SK-N-SH treated with all-trans-retinoic acid at 6 μM for 48 hours (cell line): ENCODE measurements at places on chromosomes 6 and 20.

GRCh38 chr6:67112120-67112519 lies 1405.1 kb upstream of the EYS start:
- no peak for ATAC-seq

- no peak for ATAC-seq
Measured at GRCh38 chr6:51273228-51273961, 454.7 kb downstream of the TFAP2B start.

GRCh38 chr6:139905404-139906052 lies 531.1 kb upstream of the CITED2 start:
- ATAC-seq, result peak; percentile 44; the same call in 1 of the 3 replicates

DNA sequence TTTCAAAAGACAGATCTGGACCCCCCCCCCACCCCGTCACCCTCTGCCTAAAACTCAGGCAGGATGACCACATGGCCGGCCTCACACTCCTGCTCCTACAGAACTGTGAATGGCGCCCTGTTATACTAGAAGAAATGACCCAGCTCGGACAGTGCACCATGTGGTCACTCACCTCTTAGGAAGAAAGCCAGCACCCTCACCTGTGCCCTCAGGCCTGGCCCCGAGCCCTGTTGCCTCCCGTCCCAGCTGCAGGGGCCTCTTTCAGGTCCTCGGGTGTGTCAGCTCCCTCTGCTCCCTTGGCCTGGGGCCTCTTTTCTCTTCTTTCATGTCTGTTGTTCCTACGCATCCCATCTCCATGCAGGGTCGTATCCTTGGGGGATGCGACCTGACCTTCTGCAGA lies 23.7 kb downstream of the OSBPL2 start:
- no peak for ATAC-seq

DNA sequence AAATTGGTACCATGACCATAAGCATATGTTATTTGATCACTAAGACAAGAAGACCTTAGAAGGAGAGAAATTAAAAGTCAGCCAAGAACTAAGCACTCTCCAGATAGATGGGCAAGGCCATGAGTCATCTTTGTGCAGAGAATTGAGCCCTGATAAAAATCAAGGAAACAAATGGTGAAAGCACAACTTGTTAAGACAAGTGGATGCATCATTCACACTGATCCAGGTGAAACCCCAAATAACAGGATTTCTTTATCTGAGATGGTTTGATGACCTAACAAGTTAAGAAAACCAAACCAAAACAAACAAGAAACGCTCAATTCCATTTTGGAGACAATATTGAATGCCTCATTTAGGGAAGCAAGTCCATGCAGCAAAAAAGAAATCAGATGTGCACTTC lies 121.6 kb downstream of the ADAT2 start:
- ATAC-seq, result peak; percentile 53; the same call in 1 of the 3 replicates

GRCh38 chr6:17413313-17413750 lies 19.9 kb downstream of the CAP2 start:
- ATAC-seq, result no peak

DNA sequence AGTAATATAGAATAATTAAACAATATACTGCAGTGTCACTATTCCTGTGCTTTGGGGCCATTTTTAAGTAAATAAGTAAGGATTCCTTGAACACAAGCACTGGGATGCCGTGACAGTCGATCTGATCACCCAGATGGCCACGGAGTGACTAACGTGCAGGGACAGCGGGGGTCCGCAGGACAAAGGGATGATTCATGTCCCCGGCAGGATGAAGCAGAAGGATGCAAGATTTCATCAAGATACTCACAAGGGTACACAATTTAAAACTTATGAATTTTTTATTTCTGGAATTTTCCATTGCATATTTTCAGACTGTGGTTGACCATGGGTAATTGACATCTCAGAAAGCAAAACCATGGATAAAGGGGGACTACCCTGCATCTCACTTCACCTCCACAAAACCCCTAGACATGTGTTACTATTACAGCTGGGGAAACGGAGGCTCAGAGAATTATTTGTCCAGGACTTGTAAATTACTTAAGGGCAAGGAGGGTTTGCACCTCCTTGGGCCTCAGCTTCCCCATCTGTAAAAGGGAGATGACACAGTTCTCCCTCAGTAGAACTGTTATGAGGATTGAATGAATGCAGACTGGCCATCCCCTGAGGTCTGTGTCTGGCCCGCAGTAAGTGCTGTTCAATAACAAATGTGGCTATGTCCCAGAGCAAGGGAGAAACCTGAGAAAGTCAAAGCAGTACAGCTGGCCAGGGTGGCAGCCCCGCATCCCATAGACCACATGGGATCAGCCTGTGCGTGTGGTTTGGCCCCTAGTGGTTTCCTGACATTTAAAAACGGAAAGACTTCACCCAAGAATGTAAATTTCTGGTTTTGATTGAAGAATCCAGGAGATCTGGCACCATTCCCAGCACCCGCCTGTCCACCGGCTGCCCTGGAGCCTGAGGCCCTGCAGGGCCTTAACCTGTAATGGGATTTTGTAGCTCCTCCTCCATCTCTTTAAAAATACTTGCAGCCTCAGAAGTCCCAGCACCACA lies 235.5 kb downstream of the BMP7 start:
- peak; percentile 27; the same call in 2 of the 3 replicates for ATAC-seq
